ENCODE measurements at places on chromosomes 11 and 22.

DNA sequence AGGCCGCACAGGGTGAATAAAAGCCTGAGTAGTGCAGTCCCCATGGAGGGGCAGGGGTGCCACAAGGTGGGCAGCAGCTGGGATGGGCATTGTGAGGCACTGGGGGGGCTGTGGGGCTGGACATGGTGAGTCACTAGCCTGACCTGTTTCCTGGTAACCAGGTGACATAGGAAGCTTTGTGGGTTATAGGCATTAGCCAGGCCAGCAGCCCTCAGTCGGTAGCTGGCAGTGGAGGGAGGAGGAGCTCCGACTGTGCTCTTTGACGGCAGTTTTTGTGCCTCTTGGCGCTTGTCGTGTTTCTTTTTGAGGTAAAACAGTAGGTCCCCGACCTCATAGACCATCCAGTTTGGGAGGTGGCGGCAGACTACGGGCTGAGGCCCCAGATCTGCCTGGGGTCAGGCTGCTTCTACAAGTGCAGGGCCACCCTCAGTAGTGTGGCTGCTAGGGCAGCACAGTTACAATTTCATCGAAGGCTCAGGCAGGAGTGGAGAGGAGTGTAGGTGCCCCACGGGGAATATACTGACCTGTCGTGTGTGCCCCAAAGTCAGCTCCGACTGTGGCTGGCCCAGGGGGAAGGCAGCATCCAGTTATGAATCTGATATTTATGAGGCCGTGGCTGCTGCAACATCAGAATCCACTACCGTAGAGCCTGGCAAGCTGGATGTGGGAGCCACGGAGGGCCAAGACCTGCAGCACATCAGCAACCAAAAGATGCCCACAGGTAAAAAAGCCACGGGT, 107.7 kb downstream of the CRYBB2 start:
- DNase-seq = no peak

- no peak for DNase-seq
Observed at GRCh38 chr11:61954851-61955421, 4.8 kb downstream of the BEST1 start.

DNA sequence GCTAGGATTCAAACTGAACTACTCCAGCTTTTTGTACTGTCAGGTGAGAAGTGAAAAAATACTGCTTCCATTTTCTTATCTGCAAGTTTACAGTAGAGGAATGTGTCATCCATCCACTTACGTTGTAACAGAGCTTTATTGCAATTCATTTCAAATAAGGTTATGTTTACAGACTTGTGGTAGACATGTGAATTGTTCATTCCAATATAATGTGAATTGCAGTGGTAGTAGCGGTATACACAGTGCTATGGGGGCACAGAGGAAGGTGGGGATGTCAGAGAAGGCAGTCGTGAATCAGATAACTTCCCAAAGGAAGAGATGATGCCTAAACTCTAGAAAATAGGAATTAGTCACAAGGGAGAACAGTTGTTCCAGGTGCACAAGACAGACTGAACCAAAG, 42.5 kb downstream of the CEP57 start:
- no peak for DNase-seq

GRCh38 chr11:70448983-70449567, 50.7 kb downstream of the CTTN start:
- no peak for DNase-seq

DNA sequence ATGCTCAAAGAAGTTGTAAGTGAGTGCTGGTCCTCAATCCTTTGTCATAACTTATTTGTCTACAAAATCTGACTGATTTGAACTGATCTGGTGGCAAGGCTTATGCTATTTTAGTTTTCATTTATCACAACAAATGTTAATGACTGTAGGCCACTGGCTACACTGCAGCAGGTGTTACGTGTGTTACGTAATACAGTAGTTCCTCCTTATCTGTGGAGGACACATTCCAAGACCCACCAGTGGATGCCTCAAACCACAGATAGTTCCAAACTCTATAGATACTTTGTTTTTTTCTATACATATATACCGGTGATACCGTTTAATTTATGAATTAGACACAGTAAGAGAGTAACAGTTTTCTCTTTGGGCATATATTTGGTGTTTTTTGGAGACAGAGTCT, 7.0 kb downstream of the MADD start:
- DNase-seq = no peak

GRCh38 chr22:37254209-37254866, 10.3 kb upstream of the RAC2 start:
- DNase-seq = no peak

DNA sequence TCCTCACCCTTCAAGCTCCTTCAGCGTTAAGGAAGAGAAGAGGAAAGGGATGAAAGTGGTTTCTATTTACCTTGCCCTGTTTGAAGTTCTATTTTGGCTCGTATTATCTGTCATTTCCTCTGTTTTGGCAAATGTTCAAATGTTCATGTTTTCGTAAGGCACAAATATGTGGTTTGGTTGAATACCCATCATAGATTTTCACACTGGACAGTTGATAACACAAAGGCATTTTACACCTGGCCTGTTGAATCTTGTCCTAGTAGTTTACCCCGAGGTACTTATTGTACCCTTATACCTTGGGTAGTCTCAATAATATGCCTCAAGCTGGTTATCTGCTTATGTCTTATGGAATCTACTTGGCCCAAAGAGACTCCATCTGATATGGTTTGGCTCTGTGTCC, 706.9 kb downstream of the METTL15 start:
- DNase-seq = no peak

DNA sequence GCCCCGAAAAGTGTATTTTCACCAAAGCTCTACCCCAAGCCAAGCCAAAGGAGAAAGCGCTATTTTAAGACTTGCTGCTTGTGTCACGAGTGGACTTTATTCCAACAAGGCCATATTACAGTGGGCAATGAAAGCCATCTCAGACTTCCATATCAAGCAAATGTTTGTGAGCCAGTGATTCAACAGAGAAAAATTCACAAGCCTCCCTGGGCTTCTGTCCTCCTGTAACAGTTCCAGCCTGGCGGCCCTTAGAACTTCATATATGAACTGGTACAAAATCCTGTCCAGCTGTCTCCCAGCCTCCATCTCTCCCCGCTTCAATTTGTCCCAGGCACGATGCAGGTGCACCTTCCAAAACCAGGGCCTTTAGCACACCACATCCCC, 11.2 kb downstream of the LARGE1 start:
- no peak for DNase-seq

GRCh38 chr11:94623120-94623735, 56.1 kb downstream of the PIWIL4 start:
- DNase-seq = no peak

- no peak for DNase-seq
Observed at GRCh38 chr11:132459736-132460135, 1072.6 kb downstream of the OPCML start.

- no peak for DNase-seq
Observed at GRCh38 chr11:83292709-83293456, 6.7 kb upstream of the CCDC90B start.

- no peak for DNase-seq
Observed at GRCh38 chr11:111231836-111232235, 13.7 kb upstream of the POU2AF2 start.

- DNase-seq = no peak
Observed at GRCh38 chr22:34761111-34761510, 304.8 kb upstream of the ISX start.

- DNase-seq = no peak
Observed at GRCh38 chr22:25407859-25408229, 156.6 kb upstream of the GRK3 start.

DNA sequence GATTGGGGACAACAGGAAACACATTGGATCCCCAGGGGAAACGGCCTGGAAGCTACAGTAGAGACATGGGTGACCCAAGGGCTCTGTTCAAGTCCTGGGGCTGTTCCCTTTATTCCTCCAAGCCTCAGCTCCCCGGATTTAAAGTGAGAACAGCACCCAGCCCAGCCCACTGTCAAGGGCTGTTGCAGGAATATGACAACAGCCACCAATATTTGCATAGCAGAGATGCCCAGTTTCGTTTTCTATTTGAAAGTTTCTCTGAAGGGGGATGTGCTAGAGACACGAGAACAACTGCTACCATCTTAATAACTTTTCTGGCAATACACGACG, 81.1 kb upstream of the WNT7B start:
- DNase-seq = no peak

GRCh38 chr11:123426789-123427188, 3.3 kb upstream of the GRAMD1B start:
- no peak for DNase-seq

Data from stimulated activated CD8-positive, alpha-beta memory T cell treated with anti-CD3 and anti-CD28 coated beads, Interleukin-7, amount 100 ng/mL, for 1 hour (primary cell).